ENCODE measurements at places on chromosomes 4 and X.

DNA sequence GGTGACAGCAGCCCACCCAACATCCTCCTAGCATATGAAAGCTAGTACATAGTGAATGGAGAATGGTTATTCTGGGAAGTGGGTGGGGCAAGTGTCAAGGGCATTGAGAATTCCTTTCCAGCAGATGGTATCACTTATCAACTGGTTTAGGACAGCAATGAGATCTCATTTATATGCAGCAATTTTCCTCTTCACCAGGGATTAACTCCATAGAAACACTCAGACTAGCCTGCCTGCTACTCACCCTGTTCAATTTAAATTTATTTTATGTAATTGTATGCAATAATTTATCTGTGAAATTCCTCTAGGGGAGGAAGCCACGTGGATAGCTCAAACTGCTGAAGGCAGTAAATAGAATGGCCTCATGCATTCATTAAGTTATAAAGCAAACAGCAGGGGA is 101.6 kb upstream of the MID1IP1 start:
- DNase-seq: no peak

- no peak for DNase-seq
Measured at GRCh38 chrX:40968180-40968579, 117.1 kb upstream of the USP9X start.

GRCh38 chrX:140354431-140355120 is 150.3 kb downstream of the SOX3 start:
- DNase-seq: no peak

- no peak for DNase-seq
Measured at GRCh38 chr4:145075742-145076468, 22.1 kb downstream of the ANAPC10 start.

GRCh38 chr4:104394406-104395167 is 100.1 kb downstream of the CXXC4 start:
- DNase-seq: no peak

DNA sequence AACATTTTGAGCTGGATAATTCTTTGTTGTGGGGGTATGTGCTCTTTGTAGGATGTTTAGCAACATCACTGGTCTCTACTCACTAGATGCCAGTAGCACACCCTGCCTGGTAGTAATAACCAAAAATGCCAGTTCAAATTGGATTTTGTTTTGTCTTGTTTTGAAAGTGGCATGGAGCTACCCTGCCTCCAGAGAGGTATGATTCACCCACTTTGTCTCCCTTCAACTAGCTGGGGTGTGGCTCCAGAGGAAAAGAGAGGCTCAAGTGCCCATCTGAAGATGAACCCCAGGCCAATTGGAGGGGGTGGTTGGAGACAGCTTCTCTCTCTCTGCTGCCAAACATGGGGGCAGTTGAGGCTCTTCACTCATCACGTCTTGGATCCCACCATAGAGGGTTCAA is 34.5 kb downstream of the NIPAL1 start:
- DNase-seq: no peak

DNA sequence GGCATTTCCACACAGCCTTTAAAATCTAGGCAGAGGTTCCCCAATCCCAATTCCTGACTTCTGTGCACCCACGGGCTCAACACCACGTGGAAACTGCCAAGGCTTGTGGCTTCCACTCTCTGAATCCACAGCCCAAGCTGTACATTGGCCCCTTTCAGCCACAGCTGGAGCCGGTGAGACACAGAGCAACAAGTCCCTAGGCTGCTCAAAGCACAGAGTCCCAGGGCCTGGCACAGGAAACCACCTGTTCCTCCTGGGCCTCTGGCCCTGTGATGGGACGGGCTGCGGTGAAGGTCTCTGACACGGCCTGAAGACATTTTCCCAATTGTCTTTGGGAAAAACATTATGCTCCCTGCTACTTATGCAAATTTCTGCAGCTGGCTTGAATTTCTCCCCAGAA is 500.0 kb downstream of the FSTL5 start:
- no peak for DNase-seq

GRCh38 chrX:9476810-9477575 is 12.1 kb downstream of the TBL1X start:
- no peak for DNase-seq

DNA sequence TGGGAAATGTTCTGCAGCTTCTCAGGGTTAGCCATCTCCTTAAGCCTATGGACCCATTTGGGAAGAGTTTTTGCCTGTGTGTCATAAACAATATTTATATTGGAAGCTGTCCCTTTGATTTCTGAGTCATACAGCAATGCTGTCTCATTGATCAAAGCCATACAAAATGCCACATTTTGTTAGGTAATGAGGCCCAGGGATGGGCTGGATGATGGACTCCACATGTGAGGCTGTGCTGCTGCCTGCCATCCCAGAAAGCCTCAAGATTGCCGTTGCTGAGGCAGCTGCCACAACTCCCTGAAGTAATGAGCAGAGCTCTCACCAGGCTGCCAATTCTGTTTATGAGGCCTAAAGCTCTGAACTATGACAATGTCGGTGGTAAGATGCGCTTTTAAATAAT is 12.2 kb upstream of the GJB1 start:
- DNase-seq: no peak

DNA sequence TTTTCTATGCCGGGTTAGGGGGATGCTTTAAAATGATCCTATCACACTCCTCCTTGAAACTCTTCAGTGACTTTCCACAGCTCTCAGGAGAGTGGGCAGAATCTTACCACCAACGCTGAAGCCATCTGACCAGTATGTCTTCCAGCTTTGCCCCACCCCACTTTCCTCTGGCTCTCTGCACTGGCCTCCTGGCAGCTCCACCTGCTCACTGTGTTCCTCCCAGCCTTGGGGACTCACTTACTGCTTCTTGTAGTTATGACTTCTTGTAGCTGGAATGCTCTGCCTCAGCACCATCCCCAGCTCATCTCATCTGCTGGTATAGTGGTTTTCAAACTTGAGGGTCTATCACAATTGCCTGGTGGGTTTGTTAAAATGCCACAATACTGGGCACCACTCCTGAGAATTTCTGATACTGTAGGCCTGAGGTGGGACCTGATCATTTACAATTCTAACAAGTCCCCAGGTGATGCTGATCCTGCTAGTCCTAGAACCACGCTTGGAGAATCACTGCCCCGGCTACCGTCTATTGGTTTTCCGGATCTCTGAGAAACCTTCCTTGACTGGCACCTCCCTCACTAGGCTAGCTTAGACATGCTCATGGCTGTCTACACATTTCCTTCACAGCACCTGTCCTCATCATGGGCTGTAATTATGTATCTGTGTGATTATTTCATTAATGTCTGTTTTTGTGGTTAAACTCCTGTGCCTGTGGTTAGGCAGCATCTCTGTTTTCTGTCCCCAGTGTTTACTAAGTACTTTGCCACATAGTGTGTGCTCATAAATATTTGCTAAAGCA is 152.2 kb downstream of the MGST2 start:
- DNase-seq: no peak

DNA sequence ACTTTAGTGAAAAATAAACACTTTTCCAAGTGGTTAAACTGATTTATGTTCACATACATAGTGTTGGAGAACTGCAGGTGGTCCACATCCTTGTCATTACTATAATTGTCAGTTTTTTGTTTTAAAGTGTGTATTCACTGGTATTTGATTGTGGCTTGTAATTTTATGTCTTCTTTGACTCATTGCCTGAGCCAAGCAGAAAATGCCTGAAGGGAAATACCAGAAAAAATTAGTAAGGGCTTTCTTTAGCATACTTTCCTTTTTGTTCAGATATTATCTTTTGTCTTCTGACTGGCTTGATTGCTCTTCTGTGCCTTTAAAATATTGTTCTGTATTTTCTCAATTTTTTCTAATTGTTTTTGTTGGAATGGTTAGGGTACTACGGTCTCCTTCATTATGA is 981.3 kb downstream of the C4orf33 start:
- no peak for DNase-seq

- DNase-seq: no peak
Measured at GRCh38 chr4:55498051-55498450, 48.7 kb downstream of the CLOCK start.

GRCh38 chr4:146522869-146523205 is 1.1 kb upstream of the SLC10A7 start:
- no peak for DNase-seq

DNA sequence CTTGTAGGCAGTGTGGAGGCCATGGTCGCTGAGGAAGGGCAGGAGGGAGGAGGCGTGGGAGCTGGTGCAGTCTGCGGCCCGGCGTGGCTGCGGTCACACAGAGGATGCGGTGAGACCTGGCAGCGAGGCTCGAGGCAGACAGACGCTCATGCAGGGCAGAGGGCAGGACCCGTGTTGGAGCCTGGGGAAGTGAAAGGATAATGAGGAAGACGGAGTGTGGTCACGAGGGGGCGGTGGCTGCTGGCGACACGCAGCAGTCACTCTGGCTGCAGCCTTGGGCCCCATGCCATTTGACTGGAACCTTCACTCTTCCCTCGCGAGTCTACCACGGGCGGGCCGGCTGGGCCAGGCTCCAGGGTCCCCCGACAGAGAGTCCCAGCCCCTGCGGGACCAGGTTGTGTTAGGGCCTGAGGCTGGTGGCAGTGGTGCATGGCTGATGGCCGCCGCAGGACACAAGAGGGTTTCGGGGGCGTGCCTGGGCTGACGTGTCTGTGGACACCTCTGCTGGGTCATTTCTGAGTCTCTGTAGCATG is 68.8 kb upstream of the HGFAC start:
- no peak for DNase-seq

GRCh38 chr4:81971061-81971460 is 402.7 kb downstream of the HNRNPD start:
- no peak for DNase-seq

GRCh38 chrX:155070663-155070974 is 317 bp downstream of the CMC4 start:
- DNase-seq: no peak

DNA sequence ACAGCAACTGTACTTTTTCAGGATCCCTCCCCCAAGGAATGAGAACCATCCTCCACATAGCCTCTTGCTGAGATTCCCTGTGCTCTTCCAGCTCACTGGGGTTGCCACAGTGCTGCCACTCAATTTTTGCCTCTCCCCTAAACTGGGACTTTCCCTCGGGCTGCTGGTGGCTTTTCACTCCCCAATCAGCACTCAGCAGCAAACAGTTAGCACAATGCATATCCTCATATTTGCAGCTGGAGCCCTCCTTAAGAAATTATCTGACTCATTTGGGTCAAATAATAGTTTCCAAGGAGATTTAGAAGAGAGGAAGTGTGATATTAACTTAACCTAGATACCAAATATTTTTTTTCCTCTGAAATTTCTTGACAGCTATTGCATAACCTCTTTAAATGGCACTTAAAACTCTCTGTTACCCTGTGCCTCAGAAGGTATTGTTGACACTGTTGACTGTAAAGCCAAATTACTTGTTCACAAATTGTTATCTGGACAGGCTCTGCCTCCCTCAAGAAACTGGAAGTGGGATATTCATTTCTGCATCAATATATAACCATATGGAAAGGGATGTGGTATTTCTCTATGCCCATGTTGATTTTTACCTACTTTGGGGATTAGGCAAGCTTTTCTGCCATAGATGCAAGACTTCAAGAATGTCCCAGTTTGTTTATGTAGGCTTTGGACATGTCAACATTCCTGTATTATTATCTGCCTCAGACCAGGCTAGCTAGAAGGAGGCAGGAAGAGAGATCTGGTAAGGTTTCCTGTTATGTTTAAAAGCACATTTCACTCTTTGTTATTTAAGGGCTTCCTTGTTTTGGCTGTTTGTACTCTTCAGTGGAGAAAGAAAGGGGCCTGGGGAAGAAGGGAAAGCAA is 58.0 kb downstream of the SEPTIN11 start:
- DNase-seq: peak; percentile 32

DNA sequence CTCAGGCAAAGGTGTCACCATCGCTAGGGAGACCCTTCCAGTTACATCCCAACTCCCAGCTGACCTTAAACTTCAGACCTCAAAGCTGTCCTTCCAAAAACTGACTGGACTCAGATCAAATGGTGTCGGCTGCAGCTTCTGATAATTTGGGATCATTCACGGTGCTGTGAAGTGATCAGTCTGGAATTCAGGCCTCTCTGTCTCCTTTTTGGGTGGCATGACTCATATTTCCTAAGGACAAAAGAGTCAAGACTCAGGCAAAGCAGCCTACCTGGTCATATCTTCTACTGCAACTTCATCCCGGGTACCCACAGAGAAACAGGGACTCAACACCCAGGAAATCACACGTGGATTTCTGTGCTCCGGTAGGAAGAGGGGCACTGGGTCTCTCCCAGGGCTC is 87.6 kb downstream of the SORCS2 start:
- no peak for DNase-seq

GRCh38 chrX:109393859-109394258 is 88.0 kb downstream of the GUCY2F start:
- DNase-seq: no peak

GRCh38 chr4:950136-951020 is 18.1 kb downstream of the TMEM175 start:
- DNase-seq: no peak

DNA sequence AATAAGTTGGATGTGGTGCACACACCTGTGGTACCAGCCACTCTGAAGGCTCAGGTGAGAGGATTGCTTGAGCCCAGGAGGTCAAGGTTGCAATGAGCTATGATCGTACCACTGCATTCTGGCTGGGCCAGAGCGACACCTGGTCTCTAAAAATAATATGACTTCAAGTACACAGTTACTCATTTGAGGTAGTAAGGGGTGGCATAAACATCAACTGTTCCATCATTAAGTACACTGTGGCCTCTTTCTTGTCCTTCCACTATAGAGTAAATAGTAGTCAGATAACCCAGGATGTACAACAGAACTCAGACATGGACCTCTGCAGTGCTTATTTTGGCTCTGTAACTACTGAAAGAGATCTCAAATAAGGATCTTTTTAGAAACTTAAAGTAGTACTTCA is 10.6 kb downstream of the FAM9B start:
- DNase-seq: no peak

DNA sequence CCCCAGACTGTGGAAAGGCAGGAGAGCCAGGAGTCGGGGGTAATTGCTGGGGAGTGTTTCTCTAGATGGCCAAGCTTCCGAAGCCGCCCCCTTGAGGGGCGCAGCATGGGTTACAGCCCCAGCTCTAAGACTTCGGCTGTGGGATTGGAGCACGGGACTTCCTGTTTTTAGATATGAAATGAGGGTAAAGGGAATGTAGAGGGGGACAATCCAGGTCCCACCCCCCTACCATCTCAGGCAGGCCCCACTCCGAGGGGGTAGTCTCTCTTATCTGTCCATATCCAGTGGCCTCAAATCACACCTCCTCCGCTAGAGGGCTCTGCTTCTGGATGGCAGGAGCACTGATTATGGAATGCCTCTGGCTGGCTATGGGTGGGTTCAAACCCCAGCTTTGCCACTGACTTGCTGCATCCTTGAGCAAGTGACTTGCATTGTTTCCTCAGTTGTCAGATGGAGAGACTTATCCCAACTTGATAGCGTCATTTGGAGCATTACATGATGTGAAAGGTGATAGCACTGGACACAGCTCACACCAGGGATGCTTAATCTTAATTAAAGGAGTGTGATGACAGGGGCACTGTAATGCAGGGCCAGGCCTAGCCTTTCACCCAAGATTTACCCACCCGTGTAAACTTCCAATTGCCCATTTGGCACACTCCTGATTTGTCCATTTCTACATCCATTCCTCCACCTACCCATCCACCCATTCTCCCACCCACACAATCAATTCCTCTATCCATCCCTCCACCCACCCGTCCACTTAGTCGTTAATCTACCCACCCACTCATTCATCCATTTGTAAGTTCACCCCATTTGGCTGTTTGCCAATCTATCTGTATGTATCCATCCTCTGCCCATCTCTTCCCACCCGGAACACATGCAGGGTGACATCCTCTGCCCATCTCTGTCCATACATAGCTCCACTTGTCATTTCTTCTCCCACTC is 848 bp upstream of the KCND1 start:
- DNase-seq: peak; percentile 37

GRCh38 chr4:62899646-62900364 is 1509.4 kb downstream of the TECRL start:
- no peak for DNase-seq

Data from activated CD4-positive, alpha-beta T cell treated with anti-CD3 and anti-CD28 coated beads for 48 hours (primary cell).